Muscle of leg (tissue), 16 donors: ENCODE measurements at places on chromosomes 2 and 18.
A peak's percentile ranks its signal among the peaks of the same experiment; 100 is the strongest.

- peak; percentile 85 for DNase-seq
Measured at GRCh38 chr2:149906886-149907285, 319.3 kb upstream of the MMADHC start.

GRCh38 chr2:229474125-229474524 is 203.0 kb upstream of the PID1 start:
- DNase-seq = no peak

- DNase-seq = no peak
Measured at GRCh38 chr2:203038586-203038985, 23.9 kb downstream of the NBEAL1 start.

DNA sequence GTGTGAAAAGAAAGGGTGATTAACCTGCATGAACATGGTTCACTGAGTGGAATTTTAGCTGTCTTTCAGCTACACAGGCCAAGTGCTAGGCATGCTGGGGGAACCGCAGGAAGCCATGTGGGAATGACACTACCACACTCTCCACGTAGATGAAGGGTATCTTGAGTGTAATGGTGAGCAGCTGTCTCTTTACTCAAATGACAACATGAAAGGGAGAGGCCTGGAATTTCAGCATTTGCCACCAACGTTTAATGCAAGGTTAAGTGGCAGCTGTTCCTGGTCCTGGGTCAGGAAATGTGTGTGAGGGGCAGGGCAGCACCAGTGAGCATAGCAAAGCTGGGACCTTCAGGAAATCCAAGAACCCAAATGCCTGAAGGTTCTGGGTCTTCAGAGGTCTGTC is 588.4 kb downstream of the SLC4A3 start:
- peak; percentile 78 for DNase-seq

DNA sequence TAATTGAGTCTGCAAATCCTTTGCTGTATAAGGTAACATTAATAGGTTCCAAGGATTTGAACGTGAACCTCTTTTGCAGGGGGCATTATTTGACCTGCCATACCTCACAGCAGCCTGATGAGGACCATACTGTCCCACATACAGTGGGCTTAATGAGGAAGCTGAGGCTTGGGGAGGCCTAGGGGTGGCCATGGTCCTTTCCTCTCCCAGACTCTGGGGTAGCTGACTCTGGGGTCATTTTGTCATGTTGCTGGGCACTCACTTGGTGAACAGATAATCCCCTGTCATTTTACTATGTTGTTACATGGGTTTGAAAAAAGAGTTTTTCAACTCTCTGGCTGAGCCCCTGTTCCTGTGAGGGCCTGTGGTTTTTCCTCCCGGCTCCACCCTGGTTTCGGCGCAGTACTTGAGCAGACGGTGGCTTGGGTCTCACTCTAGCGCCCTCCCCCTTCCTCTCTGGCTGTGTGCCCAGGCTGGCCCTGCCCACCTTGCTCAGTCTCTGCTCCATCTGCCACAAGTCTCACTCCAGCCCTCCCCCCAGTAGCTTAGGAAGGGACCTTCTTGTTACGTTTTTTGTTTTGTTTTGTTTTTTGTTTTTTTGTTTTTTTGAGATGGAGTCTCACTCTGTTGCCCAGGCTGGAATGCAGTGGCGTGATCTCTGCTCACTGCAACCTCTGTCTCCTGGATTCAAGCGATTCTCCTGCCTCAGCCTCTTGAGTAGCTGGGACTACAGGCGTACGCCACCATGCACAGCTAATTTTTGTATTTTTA is 21.0 kb downstream of the INPP4A start:
- peak; percentile 74 for DNase-seq

DNA sequence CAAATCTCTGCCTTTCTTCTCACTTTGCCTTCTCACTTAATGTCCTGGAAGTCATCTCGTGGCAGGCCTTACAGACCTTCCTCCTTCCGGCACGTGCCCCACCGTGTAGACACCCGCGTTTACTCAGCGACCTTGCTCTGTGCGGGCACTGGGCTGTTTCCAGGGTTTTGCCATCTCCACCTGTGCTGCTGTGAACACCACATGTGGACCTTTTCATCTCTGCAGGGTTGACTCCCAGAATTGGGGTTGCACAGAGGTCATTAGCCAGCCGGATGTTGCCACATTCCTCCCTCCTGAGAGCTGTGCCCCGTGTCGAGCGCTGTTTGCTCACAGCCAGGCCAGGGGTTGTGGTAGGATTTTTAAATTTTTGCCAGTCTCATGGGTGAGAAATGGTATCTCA is 25.4 kb downstream of the KCNG2 start:
- no peak for DNase-seq

DNA sequence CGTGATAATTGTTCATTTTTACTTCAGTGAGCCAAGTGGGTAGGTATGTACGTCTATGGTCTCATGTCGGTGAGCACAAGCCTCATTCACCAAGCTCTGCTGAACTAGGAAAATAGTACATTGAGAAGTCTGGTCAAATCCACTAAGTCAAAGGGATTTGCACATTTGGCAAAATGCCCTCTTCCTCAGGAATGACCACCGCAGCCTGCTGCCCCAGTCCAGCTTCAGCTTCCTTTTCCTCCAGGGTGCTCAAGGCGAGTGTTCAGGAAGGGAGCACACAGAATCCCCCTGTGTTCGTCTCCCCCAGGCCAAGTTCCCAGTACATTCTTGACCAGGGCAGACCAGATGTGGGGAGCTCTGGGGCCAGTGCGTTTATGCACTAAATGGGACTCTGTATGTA is 23.0 kb downstream of the TCF7L1 start:
- peak; percentile 68 for DNase-seq

DNA sequence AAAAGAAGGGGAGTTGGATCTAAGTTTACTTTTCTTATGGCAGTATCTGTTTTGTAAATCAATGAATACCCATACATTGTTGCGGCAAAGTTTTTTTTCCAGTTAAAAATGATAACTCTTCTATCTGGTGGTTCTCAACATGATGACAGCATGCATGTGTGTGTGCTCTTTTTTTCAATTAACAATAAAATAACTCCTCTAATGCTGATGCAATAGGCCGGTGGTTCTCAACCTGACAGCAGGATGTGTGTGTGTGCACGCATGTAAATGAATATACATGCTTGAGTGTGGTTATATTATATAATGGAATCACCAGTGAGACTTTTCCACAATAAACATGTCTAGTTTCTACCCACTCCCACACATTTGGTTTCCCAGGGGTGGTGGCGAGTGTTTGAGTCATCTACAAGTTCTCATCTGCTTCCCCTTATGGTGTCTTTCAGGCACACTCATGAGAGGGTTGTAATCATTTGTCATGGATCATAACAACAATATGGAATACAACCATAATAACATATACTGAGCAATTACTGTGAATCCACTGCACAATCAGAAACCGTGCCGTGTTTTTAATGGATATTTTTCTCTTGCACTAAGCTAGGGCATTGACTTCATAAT is 31.2 kb downstream of the PARD3B start:
- DNase-seq = no peak

- DNase-seq = no peak
Measured at GRCh38 chr2:70304498-70304897, 2.6 kb upstream of the FAM136A start.

- no peak for DNase-seq
Measured at GRCh38 chr2:176099159-176099727, 352 bp upstream of the HOXD12 start.

GRCh38 chr2:44997963-44998362 is 11.3 kb downstream of the SIX2 start:
- DNase-seq = no peak

DNA sequence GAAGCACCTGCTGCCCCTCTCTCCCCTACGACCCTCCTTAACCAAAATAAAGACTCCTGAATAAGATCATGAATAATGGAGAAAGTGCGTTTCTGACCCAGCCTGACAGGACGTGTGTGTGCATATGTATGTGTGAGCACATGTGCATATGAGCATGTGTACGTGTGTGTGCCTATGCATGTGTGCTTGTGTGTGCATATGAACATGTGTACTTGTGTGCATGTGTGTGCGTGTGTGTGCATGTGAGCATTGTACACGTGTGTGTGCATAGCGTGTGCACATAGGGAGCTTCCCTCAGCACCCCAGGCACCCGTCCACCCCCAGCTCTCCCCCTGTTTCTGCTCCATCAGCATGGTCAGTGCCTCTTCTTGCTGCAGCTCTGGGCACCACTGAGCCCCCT is 10.7 kb downstream of the KCNIP3 start:
- no peak for DNase-seq

DNA sequence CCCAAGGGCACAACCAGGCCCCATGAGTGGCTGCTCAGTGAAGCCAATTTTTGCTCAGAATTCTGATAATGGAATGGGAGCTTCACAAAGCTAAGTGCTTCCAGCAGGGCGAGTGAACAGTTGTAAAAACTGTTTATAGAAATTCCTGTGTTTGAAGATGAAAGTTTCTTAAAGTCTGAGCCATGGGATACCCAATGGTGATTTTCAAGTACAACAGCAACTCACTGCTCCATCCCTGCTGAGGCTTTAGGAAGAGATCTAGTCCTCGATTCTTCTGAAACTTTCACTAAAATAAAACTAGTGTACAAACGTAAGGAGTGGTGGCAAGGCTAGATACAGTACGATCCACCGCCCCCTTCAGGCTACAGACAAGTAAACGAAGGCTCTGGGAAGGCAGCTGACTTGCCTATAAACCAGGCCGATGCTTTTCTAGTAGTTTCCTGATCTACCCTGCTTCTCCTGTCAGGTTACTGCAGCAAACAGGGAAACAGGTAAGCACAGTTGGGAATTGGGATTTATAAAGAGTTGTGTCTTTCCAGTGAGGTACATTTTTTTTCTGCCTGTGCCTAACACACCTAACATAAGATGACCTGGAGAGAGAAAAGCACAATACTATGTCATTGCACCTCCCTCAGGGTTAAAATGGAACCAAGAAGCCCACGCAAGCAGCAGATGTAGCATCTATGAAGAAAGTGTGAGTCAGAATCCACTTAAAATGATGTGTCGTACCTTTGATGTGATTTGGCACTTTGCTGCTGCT is 108.7 kb downstream of the UXS1 start:
- DNase-seq = peak; percentile 53

DNA sequence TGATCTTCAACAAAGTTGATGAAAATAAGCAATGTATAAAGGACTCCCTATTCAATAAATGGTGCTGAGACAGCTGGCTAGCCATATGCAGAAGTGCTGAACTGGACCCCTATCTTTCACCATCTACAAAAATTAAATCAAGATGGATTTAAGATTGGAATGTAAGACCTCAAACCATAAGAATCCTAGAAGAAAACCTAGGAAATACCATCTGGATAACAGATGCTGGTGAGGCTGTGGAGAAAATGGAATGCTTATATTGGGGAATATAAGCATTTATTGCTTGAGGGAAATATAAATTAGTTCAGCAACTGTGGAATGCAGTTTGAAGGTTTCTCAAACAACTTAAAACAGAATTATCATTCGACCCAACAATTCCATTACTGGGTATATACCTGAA is 89.6 kb downstream of the GCA start:
- no peak for DNase-seq

DNA sequence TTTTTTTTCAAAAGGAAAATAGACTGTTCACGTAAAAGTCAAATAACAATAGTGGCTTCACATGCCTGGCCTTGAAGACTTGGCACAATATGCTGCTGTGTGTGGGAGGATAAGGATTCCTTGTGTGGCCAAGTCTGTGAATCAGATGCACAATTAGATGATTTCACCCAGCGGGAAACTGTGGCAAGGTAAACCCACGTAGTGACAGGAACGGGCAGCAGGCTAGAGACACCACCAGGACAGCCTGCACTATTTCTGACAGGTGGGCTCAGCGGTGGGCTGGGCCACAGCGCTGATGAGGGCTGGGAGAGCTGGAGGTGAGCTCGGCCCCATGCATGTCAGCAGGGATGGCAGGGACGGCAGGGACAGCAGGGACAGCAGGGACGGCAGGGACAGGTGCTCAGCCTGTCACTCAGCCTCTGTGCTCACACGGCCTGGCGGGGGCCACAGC is 21.6 kb downstream of the SNORC start:
- no peak for DNase-seq

DNA sequence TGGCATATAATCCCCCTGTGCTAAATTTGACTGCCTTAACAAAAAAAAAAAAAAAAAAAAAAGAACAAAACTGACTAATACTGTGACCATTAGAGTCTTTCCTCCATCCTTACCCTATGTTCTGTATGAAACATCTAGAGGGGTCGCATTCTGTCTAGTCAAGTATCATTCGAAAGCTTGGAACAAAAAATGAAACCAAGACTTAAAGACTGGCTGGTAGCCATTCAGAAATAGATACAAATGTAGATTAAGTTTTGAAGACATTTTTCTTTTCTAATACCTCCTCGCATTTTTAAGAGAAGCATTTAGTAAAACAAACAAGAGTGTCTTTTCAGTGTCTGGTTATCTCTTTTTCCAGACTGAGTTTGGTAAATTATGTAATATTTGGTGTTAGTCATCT is 66.7 kb downstream of the SPATS2L start:
- no peak for DNase-seq

DNA sequence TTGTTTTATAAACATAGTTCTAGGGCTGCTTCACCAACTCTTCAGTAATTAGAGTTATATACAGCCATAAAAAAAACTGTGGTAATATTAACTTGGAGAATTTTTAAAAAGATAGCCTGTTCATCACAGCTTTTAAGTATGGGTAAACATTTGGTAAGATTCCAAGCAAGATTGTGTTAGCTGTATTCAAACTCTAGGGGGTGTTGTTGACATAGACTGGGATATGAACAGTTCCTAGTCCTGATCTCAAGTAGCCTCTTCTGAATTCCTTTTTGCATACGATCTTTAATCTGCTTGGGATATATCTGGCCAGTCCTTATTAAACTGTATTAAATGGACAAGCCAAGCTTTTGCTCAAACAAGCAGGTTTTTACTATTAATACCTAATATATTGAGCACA is 13.4 kb downstream of the NOP58 start:
- DNase-seq = peak; percentile 45

GRCh38 chr2:125397535-125398251 is 1258.3 kb upstream of the GYPC start:
- no peak for DNase-seq

DNA sequence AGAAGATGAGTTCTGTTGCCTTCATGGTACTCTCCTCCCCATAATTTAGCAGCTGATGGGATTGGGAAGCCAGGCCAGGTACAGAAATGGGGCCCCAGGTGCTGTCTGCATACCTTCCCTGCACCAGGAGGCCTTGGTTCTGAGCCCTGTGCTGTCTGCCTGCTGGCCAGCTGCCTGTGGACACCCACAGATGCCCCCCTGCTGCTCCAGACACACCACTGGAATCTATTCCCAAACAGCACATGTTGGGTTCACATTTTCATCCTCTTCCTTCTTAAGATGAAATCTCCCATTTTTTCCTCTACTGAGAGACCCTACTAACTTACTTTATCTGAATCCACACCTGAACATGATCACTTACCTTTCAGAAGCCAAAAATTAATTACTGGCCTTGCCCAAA is 152.0 kb upstream of the CCDC68 start:
- DNase-seq = no peak

GRCh38 chr2:71614976-71615766 is 161.8 kb downstream of the DYSF start:
- DNase-seq = peak; percentile 90

GRCh38 chr2:149365931-149366583 is 35.7 kb downstream of the LYPD6 start:
- DNase-seq = no peak

- no peak for DNase-seq
Measured at GRCh38 chr2:39524756-39525635, 87.9 kb upstream of the MAP4K3 start.

- no peak for DNase-seq
Measured at GRCh38 chr2:55157474-55157884, 74.6 kb downstream of the CLHC1 start.
